ENCODE measurements at places on chromosomes 2 and 18.

DNA sequence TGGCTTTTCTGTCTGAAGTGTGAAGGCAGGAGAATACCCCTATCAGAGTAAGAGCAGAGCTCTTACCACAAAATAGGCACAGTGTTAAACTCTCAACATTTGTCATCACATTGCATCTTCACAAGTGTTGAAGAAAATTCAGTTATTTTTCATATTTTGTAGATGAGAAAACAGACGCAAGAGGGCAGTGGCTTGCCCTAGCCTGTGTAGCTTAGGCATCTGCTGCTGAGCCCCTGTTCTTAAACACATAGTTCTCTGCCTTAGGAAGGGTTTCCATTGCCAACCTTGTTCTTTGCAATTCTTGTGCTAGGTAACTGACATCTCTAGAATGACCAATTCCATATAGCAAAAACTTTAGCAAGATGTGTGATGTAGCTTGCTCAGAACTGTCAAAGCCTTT lies 112.7 kb upstream of the RMDN2 start:
- peak; percentile 41 for DNase-seq

- DNase-seq = no peak
These were observed 66.2 kb upstream of the SLC39A10 start for GRCh38 chr2:195590861-195591205.

- no peak for DNase-seq
These were observed 172.0 kb upstream of the ALKAL2 start for GRCh38 chr2:459931-460330.

DNA sequence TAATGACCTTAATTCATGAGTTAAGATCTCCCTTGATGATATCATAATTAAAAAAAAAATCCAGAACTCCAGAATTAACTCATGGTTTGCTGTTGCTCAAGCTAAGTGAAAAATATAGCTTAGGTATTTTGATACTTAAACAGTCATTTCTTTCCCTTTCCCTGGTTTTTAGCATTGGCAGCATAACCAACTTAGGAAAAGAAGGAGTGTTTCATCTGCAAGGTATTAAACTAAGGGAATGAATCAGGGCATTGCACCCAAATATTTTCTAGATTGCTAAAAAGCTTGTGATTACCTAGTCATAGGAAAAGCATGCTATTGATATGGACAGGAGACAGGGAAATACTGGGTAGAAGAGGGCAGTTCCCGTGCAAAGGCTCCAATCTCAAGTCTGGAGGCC lies 207.2 kb downstream of the LRP1B start:
- peak; percentile 14 for DNase-seq

- no peak for DNase-seq
These were observed 7.3 kb downstream of the RAX start for GRCh38 chr18:59265974-59266369.

Data from choroid plexus epithelial cell (primary cell).